Smooth muscle cell of the umbilical artery (primary cell): ENCODE measurements at places on chromosomes 3 and 15. TPM values are rescaled to one million over a fixed set of nuclear protein-coding genes. Genes with fewer than 3 reads are reported as not detected.

CYP8B1 gene
- total RNA-seq: not detected in 2 replicates

DNAJC19 gene
- total RNA-seq: 15.5 and 25.5 TPM in 2 replicates

FBXL2 gene
- 14.8 and 18.0 TPM in 2 replicates for total RNA-seq

CHD2 gene
- 72.5 and 92.7 TPM in 2 replicates for total RNA-seq

ZNF502 gene
- total RNA-seq: 4.9 and 5.9 TPM in 2 replicates

GPR149 gene
- total RNA-seq: not detected in 2 replicates

CLEC3B gene
- total RNA-seq: not detected in 2 replicates

AADACL2 gene
- not detected in 2 replicates for total RNA-seq
